ENCODE measurements at places on chromosomes 2 and 18. TPM values are rescaled to one million over a fixed set of nuclear protein-coding genes. Genes with fewer than 3 reads are reported as not detected.

ERBB4 gene
- not detected for polyA plus RNA-seq

DNA sequence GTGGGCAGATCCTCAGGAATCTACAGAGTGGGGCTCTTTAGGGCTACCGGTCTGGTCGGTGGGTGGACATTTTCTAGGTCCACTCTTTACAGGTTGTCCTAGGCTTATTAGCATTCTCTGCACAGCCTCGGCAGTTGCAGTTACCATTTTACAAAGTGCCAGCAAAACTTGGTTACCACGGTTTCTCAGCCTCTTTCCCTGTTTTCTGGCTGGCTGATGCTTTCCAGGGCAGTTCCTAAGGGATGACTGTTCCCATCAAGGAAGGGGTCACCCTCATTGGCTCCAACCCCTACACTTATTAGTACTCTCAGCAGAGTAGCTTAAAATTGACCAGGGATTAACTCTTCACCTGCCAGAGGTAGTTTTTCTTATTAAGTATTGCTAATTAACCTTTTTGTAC, 2.0 kb upstream of the AQP4 start:
- DNase-seq, result no peak
- H3K27me3 ChIP-seq, result peaks cover 21% of the 10 kb centered on the region
- H3K4me1 ChIP-seq, result no peaks in the 10 kb centered on the region
- no peaks in the 10 kb centered on the region for H3K36me3 ChIP-seq
- H3K4me3 ChIP-seq, result no peak overlapping the region

GRCh38 chr2:82740527-82740926, 1718.6 kb downstream of the SUCLG1 start:
- H3K4me3 ChIP-seq, result no peak overlapping the region
- no peak overlapping the region for H3K27ac ChIP-seq
- no peaks in the 10 kb centered on the region for H3K27me3 ChIP-seq
- H3K4me1 ChIP-seq, result no peaks in the 10 kb centered on the region

ALLC gene
- not detected for polyA plus RNA-seq

DNA sequence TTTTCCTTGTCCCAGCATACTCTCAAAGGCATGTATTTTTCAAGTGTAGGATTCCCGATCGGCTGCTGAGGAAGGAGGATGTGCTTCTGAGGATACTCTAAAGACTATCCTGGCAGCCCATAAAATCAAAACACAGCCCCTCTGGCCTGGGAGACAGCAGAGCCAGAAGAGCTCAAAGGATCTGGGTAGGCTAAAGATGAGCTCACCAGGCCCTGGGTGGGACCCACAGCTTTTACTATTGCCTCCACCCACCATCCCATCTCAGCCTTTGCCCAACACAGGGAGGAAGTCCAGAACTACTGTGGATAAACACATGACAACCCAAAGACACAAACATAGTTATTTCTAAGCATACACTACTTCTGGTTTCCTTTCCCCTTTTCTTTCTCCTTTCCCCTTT, 79.1 kb upstream of the ZFP36L2 start:
- no peak for DNase-seq
- peaks cover 13% of the 10 kb centered on the region for H3K36me3 ChIP-seq
- no peaks in the 10 kb centered on the region for H3K4me1 ChIP-seq
- H3K27me3 ChIP-seq, result no peaks in the 10 kb centered on the region

GRCh38 chr2:61520261-61520660, 17.9 kb downstream of the XPO1 start:
- DNase-seq, result no peak
- peaks cover 91% of the 10 kb centered on the region for H3K36me3 ChIP-seq
- H3K27ac ChIP-seq, result no peak overlapping the region
- H3K4me1 ChIP-seq, result peaks cover 40% of the 10 kb centered on the region

GATA6 gene
- not detected for polyA plus RNA-seq
